Hippocampal formation (tissue), 2 donors: ENCODE measurements at places on chromosomes 12 and 14.
A peak's percentile ranks its signal among the peaks of the same experiment; 100 is the strongest.

- DNase-seq = no peak
These were observed 75.4 kb downstream of the BTG1 start for GRCh38 chr12:92070054-92070863.

DNA sequence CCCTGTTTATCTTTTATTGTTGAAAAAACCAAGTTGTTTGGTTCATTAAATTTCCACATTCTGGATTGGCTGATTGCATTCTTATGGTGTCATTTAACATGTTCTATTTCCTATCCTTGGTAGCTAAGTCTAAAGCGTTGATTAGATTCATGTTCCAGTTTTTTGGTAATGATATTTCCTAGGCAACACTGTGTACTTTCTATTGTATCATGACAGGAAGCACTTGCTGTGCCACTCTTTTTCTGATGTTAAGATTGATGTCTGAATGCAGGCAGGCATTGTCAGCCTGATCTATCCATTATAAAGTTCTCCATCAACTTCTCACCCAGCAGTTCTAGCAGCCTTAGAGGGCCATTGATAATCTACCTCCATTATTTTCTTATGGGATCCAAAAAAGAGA lies 91.1 kb upstream of the ARID2 start:
- DNase-seq = no peak

- no peak for DNase-seq
These were observed 200.2 kb upstream of the SLC38A2 start for GRCh38 chr12:46572644-46573346.

DNA sequence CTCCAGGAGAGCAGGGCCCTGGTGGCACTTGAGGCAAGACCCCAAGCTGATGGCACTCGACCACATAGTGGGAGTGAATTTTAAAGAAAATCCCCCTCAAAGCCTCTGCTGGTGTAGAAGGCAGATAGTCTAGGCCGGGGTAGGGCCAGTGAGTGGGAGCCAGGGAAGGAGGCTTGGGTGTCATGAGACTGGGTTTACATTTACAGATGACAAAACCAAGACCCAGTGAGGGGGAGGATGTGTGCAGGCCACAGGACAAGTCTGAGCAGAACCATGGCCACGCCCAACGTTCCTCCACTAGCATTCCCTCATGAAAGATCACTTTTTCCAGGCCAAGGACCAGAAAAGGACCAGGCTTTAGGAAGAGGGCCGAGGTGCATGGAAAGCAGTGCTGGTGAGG lies 42.0 kb downstream of the EVL start:
- no peak for DNase-seq

DNA sequence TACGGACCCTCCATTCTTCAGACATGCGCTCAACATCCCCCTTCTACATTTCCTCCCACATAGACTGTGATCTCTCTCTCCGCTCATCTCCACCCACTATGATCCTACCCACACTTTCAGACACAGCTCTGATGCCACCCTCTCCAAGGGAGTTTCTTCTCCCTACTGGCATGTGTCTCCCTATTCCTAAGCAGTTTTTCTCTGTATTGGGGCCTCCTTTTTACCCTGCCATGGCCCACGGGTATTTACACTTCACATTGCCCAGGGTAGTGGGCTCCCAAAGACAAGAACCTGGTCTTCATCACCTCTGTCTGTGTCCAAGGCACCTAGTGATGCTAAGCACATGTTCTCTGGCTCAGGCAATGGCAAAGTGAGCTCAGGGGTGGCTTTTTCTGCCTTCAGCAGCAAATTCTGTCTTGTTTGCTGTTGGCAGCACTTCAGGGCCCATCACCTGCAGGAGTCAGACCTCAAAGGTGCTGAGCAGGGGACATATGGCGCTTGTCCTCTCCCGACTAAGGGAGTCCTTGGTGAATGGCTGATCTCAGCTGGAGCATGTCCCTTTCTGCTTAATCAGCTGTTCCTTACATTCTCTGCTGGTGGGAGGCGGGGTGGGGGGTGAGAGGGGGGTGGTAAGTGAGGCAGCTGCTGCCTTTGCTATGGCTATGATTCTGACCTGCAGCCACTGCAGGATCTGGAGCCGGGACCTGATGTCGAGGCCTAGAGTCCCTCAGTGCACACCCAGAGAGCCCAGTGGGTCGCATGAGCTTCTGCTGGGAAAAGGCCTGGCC lies 256.8 kb downstream of the PCNX1 start:
- DNase-seq = no peak

- peak; percentile 12 for DNase-seq
These were observed 93.6 kb downstream of the STAB2 start for GRCh38 chr12:103680591-103681141.

GRCh38 chr14:26410189-26410685 lies 187.6 kb downstream of the NOVA1 start:
- no peak for DNase-seq
